ENCODE measurements at places on chromosomes 7 and 10. TPM values are rescaled to one million over a fixed set of nuclear protein-coding genes. Genes with fewer than 3 reads are reported as not detected.

- no peak for DNase-seq
Measured at GRCh38 chr10:123143162-123143824, 4.6 kb upstream of the HMX2 start.

DNA sequence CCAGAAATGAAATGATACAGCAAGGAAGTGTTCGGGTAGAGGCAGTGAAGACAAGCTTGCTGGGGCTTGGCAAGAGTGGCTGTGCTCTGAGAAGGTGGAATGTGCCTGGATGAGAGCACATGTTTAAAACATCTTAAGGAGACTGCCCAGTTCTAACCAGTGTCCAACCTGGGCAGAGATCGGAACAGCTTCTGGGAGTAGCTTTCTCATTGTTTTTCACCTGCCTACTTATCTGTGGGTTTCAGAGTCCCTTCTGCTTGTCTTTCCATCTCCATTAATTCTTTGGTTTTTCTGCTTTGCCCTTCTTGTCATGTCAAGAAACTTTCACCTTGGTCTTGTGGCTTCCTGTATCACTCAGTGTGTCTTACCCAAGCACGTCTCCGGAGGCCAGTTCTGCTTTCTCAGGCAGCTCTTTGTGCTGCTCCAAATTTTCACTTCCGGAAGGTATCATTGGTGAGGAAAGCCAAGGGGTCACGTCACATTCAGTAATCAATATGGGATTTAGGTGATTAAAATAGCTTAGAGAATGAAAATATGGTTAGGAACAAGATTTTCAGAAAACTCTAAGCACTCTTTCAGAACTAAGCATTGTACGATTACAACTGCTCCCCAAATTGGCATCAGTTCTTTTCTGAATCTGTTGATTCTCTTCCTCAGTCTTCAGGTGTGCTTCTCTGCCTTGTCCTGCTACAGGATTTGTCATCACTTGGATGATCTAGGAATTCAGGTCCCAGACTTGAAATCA is 5.5 kb upstream of the LAMB4 start:
- no peak for DNase-seq

GRCh38 chr10:93897070-93897780 is 3.4 kb downstream of the SLC35G1 start:
- DNase-seq = no peak

GRCh38 chr10:97782455-97783228 is 10.8 kb upstream of the SFRP5 start:
- DNase-seq = no peak

GRCh38 chr7:116227678-116228239 is 17.4 kb downstream of the TES start:
- no peak for DNase-seq

DNA sequence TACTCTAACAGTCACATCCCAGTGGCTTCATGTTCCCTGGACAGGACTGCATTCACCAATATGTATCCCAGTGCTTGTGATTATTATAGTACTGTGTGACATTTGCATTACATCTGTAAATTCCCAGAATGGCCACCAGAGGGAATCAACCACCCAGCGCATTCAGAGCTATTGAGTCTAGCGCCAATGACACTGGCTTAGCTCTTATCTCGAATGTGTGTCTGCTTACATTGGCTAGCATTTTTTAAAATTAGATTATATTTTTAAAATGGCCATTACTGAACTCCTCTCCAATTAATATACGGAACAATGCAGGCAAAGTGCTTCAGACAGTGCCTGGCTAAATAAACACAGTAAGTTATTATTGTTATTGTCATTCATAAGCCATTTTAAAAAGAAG is 36.3 kb downstream of the TRIL start:
- DNase-seq = no peak

DNA sequence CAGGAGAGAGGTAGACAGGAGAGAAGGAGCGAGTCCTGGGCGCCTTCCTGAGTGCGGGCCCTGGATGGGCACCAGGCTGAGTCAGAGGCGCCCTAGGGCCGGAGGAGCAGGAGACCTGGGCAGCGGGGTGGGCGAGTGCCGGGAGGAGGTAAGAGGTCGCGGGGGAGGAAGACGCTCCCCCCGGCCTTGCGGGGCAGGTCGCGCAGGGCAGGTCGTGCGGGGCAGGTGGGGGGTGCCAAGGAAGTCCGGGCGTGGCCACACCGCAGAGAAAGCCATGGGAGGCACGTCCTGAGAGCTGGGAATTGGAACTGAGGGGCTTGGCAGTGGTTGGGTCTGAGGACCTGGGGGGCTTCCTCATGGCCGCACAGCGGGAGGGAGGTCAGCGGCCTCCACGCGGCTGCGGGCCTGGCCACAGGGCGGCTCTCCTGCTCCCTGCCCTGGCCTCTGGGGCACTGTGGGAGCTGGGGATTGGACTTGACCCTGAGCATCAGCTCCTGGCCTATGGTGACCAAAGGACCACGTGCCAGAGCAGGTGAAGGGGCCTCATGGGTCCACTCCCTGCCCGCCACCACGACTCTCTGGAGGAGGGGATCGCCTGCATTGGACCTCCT is 935 bp downstream of the MMP21 start:
- DNase-seq = no peak

- DNase-seq = no peak
Measured at GRCh38 chr7:114791771-114792170, 130.1 kb upstream of the MDFIC start.

DNA sequence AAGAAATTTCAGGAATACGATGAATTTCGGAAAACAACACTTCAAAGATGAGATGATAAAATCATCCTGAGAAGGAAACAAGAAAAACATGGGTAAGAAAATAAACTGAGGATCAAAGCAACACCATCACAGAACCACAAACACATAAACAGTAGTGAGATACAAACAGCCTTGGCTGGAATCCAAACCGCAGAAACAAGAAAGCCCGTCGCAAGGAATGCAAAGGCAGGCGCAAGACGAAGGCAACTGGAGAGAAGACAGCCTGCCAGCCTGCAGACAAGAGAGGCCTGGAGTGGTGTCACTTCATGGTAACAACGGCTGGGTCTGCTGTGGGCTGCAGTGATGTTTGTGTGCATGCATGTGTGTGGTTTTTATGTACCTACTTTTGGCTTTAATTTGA is 61.8 kb upstream of the DRGX start:
- no peak for DNase-seq

- DNase-seq = peak; percentile 79
Measured at GRCh38 chr10:132392811-132393694, 3.9 kb upstream of the PWWP2B start.

- DNase-seq = no peak
Measured at GRCh38 chr7:1092161-1092632, 4.3 kb downstream of the GPER1 start.

- DNase-seq = no peak
Measured at GRCh38 chr10:6153845-6154244, 48.9 kb upstream of the PFKFB3 start.

- no peak for DNase-seq
Measured at GRCh38 chr7:98974906-98975816, 96.8 kb downstream of the TRRAP start.

DNA sequence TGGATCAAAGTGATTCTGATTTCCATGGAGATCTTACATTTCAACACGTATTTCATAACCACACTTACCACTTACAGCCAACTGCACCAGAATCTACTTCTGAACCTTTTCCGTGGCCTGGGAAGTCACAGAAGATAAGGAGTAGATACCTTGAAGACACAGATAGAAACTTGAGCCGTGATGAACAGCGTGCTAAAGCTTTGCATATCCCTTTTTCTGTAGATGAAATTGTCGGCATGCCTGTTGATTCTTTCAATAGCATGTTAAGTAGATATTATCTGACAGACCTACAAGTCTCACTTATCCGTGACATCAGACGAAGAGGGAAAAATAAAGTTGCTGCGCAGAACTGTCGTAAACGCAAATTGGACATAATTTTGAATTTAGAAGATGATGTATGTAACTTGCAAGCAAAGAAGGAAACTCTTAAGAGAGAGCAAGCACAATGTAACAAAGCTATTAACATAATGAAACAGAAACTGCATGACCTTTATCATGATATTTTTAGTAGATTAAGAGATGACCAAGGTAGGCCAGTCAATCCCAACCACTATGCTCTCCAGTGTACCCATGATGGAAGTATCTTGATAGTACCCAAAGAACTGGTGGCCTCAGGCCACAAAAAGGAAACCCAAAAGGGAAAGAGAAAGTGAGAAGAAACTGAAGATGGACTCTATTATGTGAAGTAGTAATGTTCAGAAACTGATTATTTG is 15.3 kb downstream of the HNRNPA2B1 start:
- no peak for DNase-seq

- no peak for DNase-seq
Measured at GRCh38 chr7:117951285-117951684, 78.0 kb upstream of the CTTNBP2 start.

DNA sequence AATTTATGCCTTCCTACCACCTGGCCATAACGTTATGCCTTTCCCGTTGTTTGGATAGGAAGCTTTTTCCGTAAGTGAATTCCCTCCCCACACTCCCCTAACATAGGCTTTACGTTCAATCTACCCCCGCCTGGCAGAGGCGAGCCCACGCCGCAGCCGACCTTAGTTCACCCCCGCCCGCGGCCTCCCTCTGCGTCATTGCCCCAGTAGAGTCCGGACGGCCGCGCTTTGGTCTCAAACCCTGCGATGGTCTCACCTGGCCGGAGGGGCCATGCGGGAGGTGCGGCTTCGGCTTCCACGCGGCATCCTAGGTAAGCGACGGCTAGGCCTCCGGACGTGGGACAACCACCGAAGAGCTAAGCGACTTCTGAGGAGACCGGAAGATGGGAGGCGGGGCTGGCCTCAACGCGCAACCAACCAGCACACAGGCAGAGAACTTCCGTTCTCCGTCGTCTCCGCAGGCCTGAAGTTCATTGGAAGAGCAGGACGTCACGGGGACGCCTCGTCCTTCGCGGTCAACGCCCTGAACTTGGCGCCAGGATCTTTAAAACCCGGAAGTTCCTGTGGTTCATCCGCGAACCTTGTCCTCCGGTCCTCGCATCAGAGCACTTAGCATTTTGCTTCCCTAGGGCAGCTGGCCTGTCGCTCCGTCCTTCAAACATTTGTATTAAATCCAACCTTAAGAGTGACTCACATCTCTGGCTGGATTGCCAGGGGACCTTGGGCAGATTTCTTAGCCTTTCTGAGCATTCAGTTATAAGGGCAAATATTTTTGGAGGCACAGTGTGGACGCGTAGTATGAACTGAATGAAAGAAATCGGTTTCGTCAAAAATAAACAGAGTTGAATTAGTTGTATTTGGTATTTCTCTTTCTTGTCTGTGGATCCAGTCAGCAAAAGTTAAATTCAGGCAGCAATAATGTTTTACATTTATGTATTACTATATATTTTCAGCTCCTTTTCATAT is at the start of gene CHCHD2:
TSS of gene CHCHD2 (minus strand) at position 369 of the 966 bp plus-strand sequence. CDS start at position 306, 63 bp downstream.
- DNase-seq = peak; percentile 97

DNA sequence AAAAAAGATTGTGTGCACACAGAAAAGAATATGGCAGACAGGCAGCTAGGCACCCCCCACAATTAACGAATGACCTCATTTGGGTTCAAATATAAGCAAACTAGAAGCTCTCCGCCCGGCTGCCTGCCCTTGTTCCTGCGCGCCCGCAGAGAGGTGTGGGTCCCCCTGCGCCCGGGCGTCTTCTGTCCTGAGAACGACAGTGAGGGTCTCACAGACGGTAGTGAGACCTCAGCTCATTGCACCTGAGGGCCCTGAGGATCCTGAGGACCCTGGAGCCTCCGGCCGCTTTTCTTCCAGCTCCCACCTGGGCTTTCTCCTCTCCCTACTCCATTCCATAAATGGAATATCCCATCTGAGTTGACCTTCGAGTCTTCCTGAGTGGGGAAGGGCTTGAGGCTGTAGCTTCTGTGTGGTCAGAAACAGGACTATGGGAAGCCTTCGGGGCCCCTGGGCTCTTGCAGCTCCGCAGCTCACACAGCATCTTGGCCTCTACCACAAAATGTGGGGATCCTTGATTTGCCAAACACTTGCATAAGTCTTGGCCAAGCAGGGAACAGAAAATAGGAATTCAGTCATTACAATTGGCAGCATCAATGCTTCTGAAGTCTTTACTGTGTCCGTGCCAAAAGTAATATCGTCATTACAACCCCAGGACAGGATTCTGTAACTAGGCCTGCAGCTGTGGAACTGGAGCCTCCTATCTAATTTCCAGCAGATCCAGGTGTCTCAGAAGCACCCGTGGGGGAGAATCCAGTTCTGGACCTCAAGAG is 43.8 kb downstream of the JAKMIP3 start:
- peak; percentile 75 for DNase-seq

DNA sequence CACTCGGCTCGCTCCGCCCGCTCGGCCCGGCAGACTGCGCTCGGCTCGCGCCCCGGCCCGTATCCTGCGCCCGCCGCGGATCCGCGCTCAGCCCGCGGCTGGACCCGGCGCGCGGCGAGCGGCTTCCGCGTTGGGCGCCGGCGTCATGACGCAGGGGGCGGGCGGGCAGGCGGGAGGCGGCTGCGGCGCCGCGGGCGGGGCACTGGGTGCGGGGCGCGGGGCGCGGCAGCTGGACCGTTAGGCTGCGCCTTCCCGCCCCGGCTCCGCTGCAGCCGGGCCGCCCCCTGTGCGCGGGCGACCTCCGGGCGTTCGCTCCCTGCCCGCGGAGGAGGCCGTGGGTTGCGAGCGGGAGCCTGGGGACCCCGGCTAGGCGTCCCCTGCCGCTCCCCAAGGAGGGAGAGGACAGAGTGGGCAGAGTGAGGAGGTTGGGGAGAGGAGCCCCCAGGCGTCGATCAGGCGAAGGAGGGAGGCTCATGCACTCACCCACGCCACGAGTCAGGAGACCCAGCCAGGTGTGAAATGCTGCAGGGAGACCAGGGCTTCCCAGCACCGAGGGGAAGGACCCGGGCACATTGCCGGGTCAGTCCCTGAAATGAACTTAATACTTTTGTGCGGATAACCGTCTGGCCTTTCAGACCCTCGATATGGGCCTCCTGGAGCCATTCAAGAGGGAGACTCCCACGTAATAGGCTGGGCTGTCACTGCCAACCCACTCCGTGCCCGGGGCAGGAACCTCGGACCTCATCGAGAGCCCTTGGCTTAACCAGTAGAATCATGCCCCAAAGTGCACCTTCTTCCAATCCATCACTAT is at the start of gene PIP4K2A:
TSS of gene PIP4K2A (minus strand) at position 100 of the 811 bp plus-strand sequence. CDS start 252 bp downstream, outside the sequence.
- no peak for DNase-seq

GRCh38 chr10:104589431-104589830 is 51.7 kb upstream of the SORCS3 start:
- DNase-seq = no peak

DNA sequence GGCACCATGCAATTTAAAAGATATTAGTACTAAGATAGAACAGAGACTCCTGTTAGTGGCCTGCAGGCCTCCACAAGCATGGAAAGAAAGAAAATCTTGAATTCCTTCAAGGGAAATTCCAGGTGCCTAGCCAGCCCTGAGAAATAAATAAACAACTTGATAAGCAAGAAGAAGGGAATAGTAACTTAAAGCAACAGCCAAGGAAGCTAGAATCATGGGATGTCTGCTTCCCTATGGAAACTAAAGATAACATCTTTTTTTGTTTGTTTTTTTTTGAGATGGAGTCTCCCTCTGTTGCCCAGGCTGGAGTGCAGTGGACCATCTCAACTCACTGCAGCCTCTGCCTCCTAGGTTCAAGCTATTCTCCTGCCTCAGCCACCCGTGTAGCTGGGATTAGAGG is 128.6 kb downstream of the SKIDA1 start:
- DNase-seq = no peak

TMEM130 gene
- total RNA-seq = 19.3 TPM

BMPER gene
- 0.63 TPM for total RNA-seq

LLCFC1 gene
- not detected for total RNA-seq

SPDYE16 gene
- not detected for total RNA-seq

TFPI2 gene
- total RNA-seq = 6.0 TPM

PRSS37 gene
- not detected for total RNA-seq

SP4 gene
- total RNA-seq = 4.4 TPM

SDHAF3 gene
- 8.0 TPM for total RNA-seq

BEND7 gene
- total RNA-seq = 15.8 TPM

PRLHR gene
- not detected for total RNA-seq

HTR7 gene
- 0.32 TPM for total RNA-seq

GOT1 gene
- 18.3 TPM for total RNA-seq
